ENCODE measurements at places on chromosomes 16 and 17. TPM values are rescaled to one million over a fixed set of nuclear protein-coding genes. Genes with fewer than 3 reads are reported as not detected.

DNA sequence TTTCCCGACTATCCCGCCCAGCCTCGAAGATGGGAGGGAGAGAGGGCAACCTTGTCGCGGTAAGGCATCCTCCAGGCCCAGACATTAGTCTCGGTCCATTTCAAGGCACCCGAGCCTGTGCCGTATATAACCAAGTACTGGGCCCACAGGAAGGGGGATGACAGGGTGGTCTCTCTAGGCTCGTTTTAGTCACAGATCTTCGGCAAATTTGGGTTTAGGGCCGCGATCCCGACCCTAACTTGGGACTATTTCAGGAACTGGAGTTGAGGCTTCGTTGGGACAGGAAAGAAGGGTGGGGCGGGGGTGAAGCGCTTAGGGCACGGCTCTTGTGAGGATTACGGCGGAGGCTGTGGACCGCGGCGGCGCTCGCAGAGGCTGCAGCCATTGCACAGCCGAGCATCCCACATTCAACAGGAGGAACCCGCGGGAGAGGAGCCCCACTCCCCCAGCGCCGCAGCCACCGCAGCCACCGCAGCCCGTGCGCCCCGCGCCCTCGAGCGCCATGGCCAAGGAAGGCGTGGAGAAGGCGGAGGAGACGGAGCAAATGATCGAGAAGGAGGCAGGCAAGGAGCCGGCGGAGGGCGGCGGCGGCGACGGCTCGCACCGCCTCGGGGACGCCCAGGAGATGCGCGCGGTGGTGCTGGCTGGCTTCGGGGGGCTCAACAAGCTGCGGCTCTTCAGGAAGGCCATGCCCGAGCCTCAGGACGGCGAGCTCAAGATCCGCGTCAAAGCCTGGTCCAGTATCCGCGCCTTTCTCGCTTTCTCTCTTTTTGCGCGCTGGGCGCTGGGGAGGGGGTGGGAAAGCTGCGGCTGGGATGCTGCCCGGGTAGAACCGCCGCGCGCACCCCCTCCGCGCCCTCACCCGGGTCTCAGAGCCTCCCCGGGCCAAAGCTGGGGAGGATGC lies at the start of gene VAT1L:
TSS of gene VAT1L (plus strand) at position 384 of the 904 bp plus-strand sequence. CDS start at position 503, 119 bp downstream.
- H3K4me3 ChIP-seq = no peak within 1 kb of the TSS
- no peaks in the 10 kb centered on the region for H3K36me3 ChIP-seq
- no peaks in the 10 kb centered on the region for H3K4me1 ChIP-seq
- no peak within 1 kb of the TSS for H3K27ac ChIP-seq
- peaks cover 9% of the 10 kb centered on the region for H3K27me3 ChIP-seq

- H3K4me3 ChIP-seq = no peak overlapping the region
- peaks cover 29% of the 10 kb centered on the region for H3K36me3 ChIP-seq
- peaks cover 13% of the 10 kb centered on the region for H3K4me1 ChIP-seq
- no peak for DNase-seq
- H3K27ac ChIP-seq = no peak overlapping the region
- no peaks in the 10 kb centered on the region for H3K27me3 ChIP-seq
Observed at GRCh38 chr17:35423761-35424160, 8.5 kb downstream of the SLFN12 start.

GRCh38 chr17:46118964-46119363 lies 74.3 kb downstream of the KANSL1 start:
- H3K4me1 ChIP-seq = peaks cover 98% of the 10 kb centered on the region
- H3K27me3 ChIP-seq = peaks cover 3% of the 10 kb centered on the region
- DNase-seq = no peak

GRCh38 chr16:31177136-31177535 lies 2.8 kb upstream of the FUS start:
- DNase-seq = peak; percentile 77
- peak overlapping the region; percentile 41 for H3K27ac ChIP-seq
- H3K36me3 ChIP-seq = peaks cover 10% of the 10 kb centered on the region
- H3K27me3 ChIP-seq = peaks cover 38% of the 10 kb centered on the region
- H3K4me3 ChIP-seq = peak overlapping the region; percentile 68
- H3K4me1 ChIP-seq = peaks cover 36% of the 10 kb centered on the region

DNA sequence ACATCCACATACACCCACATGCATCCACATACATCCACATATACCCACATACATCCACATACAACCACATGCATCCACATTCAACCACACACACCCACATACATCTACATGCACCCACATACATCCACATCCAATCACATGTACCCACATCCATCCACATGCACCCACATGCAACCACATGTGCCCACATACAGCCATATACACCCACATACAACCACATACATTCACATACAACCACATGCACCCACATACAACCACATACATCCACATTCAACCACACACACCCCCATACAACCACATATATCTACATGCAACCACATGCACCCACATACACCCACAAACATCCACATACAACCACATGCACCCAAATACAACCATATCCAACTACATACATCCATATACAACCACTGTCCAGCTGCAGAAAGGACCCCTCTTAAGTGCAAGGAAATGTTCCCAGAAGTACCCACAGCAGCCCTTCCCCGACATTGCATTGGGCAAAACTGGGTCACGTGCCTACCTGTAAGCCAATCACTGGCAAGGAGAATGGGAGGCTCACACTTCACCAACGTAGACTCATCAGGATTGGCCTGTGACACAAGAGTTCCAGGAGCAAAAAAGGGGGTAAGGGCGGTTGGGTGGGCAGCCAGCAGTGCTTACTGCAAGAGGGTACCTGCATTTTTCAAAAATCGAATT lies 18.1 kb downstream of the CALB2 start:
- H3K27me3 ChIP-seq = no peaks in the 10 kb centered on the region
- H3K27ac ChIP-seq = no peak overlapping the region
- H3K4me3 ChIP-seq = no peak overlapping the region
- no peak for DNase-seq
- no peaks in the 10 kb centered on the region for H3K36me3 ChIP-seq

- H3K27ac ChIP-seq = no peak overlapping the region
- H3K4me3 ChIP-seq = no peak overlapping the region
- peaks cover 20% of the 10 kb centered on the region for H3K27me3 ChIP-seq
- no peak for DNase-seq
- H3K4me1 ChIP-seq = peaks cover 9% of the 10 kb centered on the region
Observed at GRCh38 chr17:13599864-13600263, 1.9 kb downstream of the HS3ST3A1 start.

GRCh38 chr16:55809851-55810250 lies 23.0 kb downstream of the CES1 start:
- H3K4me3 ChIP-seq = no peak overlapping the region
- H3K36me3 ChIP-seq = no peaks in the 10 kb centered on the region
- no peak overlapping the region for H3K27ac ChIP-seq

DNA sequence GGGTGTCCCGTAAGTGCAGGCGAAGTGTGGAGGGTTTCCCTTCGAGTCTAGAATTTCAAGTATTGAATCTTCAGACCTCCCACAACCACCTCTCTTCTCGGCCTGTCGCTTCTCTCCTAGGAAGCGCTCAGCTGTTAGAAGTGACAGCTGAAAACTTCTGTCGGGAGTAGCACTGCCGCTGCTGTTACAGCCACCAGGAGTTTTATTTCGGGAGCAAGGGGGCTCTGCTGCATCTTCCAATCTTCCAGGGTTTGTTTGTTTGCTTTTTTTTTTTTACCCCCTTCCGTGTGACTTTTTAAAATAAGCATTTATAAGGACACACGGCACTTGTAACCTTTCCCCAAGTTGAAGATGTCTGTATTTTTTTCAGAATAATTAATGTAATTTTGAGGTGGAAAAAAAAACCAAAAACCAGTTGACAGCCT lies 767 bp downstream of the RPS6KB1 start:
- H3K4me3 ChIP-seq = peak overlapping the region; percentile 99
- no peak for DNase-seq
- peak overlapping the region; percentile 99 for H3K27ac ChIP-seq
- peaks cover 12% of the 10 kb centered on the region for H3K27me3 ChIP-seq
- no peaks in the 10 kb centered on the region for H3K36me3 ChIP-seq
- peaks cover 45% of the 10 kb centered on the region for H3K4me1 ChIP-seq

DNA sequence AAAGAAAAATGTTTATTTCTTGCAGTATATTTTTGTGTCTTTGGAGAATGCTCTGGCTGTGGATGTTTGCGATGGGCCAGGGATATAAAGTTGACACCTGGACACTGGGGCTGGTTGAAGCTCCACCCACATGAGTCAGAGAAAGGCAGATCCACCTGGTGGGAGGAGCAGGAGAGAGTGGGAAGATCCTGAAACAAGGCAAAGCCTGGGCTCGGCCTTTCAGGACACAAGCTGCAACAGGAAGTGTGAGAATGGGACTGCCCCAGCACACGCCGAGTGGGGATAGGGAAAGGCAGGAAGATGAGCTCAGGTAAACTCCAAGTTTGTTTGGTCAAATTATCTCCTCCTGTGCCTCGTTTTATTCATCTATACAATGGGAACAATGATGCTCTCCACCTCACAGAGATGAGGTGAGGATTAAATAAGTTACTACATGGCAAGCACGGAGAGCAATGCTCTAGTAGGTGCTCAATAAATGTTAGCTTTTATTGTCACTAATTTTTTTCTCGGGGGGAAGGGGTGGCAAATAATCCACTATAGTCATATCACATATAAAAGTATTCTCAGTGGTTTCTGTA lies 21.4 kb upstream of the PITPNM3 start:
- H3K27me3 ChIP-seq = no peaks in the 10 kb centered on the region
- no peak for DNase-seq
- peaks cover 25% of the 10 kb centered on the region for H3K36me3 ChIP-seq
- H3K27ac ChIP-seq = no peak overlapping the region
- peaks cover 13% of the 10 kb centered on the region for H3K4me1 ChIP-seq

DNA sequence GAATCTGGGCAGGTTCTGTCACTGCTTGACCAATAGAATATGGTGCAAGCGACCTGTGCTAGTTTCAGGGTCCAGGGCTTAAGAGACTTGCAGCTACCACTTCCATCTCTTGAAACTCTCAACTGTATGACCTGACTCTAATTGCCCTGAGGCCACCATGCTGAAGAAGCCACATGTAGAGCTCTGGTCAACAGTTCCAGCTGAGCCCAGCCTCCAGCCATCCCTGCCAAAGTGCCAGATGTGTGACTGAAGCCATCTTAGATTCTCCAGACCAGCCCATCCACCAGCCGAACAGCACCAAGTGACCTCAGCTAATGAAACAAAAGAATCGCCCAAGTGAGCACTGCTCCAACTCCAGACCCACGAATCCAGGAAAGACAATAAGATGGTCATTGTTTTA lies 3.4 kb upstream of the MT2A start:
- H3K27me3 ChIP-seq = peaks cover 13% of the 10 kb centered on the region
- no peak overlapping the region for H3K4me3 ChIP-seq
- no peaks in the 10 kb centered on the region for H3K36me3 ChIP-seq
- H3K4me1 ChIP-seq = peaks cover 39% of the 10 kb centered on the region
- no peak for DNase-seq

DNA sequence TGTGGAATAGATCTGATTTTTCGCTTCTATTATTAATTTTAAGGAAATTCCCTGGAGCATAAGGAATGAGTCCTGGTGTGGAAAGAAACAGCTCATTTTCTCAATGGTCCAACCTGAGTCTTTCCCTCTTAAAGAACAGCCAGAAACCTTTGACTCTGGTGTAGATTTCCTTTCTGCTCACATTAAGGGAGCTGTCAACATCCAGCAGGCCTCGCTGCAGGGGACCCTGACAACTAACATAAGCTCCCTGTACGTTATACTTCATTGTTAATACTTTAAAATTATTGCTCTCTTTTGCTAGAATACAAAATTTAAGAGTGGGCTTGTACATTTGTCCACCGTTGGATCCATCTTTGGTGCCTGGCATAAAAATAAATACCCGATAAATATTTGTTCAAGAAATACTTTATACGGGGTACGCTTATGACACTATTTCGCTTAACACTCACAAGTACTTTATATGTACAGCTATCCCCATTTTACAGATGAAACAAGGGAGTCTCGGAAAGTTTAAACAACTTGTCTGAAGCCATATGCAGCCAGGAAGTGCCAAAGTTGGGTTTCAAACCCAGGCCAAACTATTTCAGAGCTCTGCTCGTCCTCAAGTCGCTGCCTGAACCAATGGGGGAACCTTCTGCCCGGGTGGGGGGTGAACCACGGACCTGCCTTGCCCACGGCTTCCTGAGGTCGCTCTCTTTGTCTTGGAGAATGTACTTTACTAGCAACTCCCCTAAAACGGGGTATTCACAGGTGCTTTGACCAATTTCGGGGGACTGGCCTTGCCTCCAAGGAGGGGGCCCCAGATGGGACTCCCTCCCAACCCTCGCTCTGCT lies 611 bp downstream of the SMARCE1 start:
- peak overlapping the region; percentile 98 for H3K4me3 ChIP-seq
- H3K36me3 ChIP-seq = peaks cover 27% of the 10 kb centered on the region
- H3K27me3 ChIP-seq = peaks cover 22% of the 10 kb centered on the region
- DNase-seq = no peak
- H3K4me1 ChIP-seq = peaks cover 71% of the 10 kb centered on the region
- peak overlapping the region; percentile 99 for H3K27ac ChIP-seq

- no peak overlapping the region for H3K4me3 ChIP-seq
- DNase-seq = no peak
- H3K4me1 ChIP-seq = no peaks in the 10 kb centered on the region
- no peak overlapping the region for H3K27ac ChIP-seq
Observed at GRCh38 chr16:85387171-85387507, 226.0 kb upstream of the GSE1 start.

- H3K36me3 ChIP-seq = peaks cover 3% of the 10 kb centered on the region
- peak overlapping the region; percentile 52 for H3K4me3 ChIP-seq
- H3K4me1 ChIP-seq = peaks cover 37% of the 10 kb centered on the region
- H3K27ac ChIP-seq = peak overlapping the region; percentile 98
- H3K27me3 ChIP-seq = peaks cover 33% of the 10 kb centered on the region
- DNase-seq = peak; percentile 76
Observed at GRCh38 chr16:48613061-48613957, 3.3 kb upstream of the N4BP1 start.

- no peaks in the 10 kb centered on the region for H3K36me3 ChIP-seq
- peak overlapping the region; percentile 85 for H3K27ac ChIP-seq
- peak; percentile 22 for DNase-seq
Observed at GRCh38 chr16:84144209-84144858, 643 bp downstream of the HSDL1 start.

GRCh38 chr17:40696651-40697072 lies 6.9 kb downstream of the KRT24 start:
- no peak overlapping the region for H3K27ac ChIP-seq
- no peak for DNase-seq
- no peaks in the 10 kb centered on the region for H3K36me3 ChIP-seq
- H3K4me1 ChIP-seq = no peaks in the 10 kb centered on the region

- no peak overlapping the region for H3K27ac ChIP-seq
- H3K4me3 ChIP-seq = peak overlapping the region; percentile 34
- no peaks in the 10 kb centered on the region for H3K36me3 ChIP-seq
Observed at GRCh38 chr17:7263801-7264078, 1.5 kb upstream of the CLDN7 start.

GRCh38 chr16:53826658-53827057 lies 122.7 kb downstream of the FTO start:
- peaks cover 12% of the 10 kb centered on the region for H3K36me3 ChIP-seq
- no peaks in the 10 kb centered on the region for H3K27me3 ChIP-seq
- H3K4me1 ChIP-seq = no peaks in the 10 kb centered on the region
- DNase-seq = no peak
- no peak overlapping the region for H3K27ac ChIP-seq

- no peaks in the 10 kb centered on the region for H3K4me1 ChIP-seq
- no peaks in the 10 kb centered on the region for H3K36me3 ChIP-seq
- no peak for DNase-seq
- no peak overlapping the region for H3K27ac ChIP-seq
- peaks cover 2% of the 10 kb centered on the region for H3K27me3 ChIP-seq
- no peak overlapping the region for H3K4me3 ChIP-seq
Observed at GRCh38 chr16:4566144-4566543, 10.0 kb downstream of the C16orf96 start.

GRCh38 chr16:67444259-67445125 lies 13.6 kb downstream of the HSD11B2 start:
- no peaks in the 10 kb centered on the region for H3K36me3 ChIP-seq
- H3K27ac ChIP-seq = no peak overlapping the region
- no peak for DNase-seq
- H3K4me1 ChIP-seq = peaks cover 10% of the 10 kb centered on the region

DPEP1 gene
- not detected for polyA plus RNA-seq

CIAPIN1 gene
- polyA plus RNA-seq = 65.9 TPM

GIT1 gene
- 5.1 TPM for polyA plus RNA-seq

KRT9 gene
- not detected for polyA plus RNA-seq

TBC1D26 gene
- polyA plus RNA-seq = not detected

OSGIN1 gene
- 0.59 TPM for polyA plus RNA-seq

TEKT1 gene
- not detected for polyA plus RNA-seq

Measured in immature natural killer cell (primary cell).